CD4-positive, alpha-beta T cell (primary cell): ENCODE measurements at places on chromosomes 12 and 14. TPM values are rescaled to one million over a fixed set of nuclear protein-coding genes. Genes with fewer than 3 reads are reported as not detected.

- no peak overlapping the region for H3K27ac ChIP-seq
- no peak for DNase-seq
These were observed 21.3 kb downstream of the SETD1B start for GRCh38 chr12:121825041-121825523.

- no peak overlapping the region for H3K27ac ChIP-seq
- no peak overlapping the region for H3K4me3 ChIP-seq
- H3K27me3 ChIP-seq = peaks cover 74% of the 10 kb centered on the region
These were observed 612 bp upstream of the ZDHHC22 start for GRCh38 chr14:77142005-77142800.

DNA sequence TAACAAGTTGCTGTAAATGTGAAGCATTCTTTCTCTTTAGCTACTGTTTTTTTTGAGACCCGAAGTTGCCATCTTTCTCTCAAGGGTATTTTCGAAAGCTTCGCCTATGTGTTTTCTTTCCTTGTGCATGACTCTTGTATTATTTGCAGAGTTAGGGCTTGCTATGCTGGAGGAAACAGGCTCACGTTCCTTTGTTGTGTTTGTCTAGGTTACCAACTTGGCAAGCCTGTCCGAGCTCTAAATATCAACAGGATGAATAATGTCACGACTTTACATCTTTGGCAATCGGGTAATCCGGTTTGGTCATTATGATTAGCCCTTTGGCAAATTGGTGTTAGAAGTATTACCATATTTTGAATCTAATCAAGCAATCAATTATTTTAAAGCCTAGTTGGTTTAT, 15.9 kb upstream of the ATP6V0A2 start:
- H3K27ac ChIP-seq = no peak overlapping the region
- no peak overlapping the region for H3K4me3 ChIP-seq
- H3K27me3 ChIP-seq = no peaks in the 10 kb centered on the region
- H3K36me3 ChIP-seq = peaks cover 3% of the 10 kb centered on the region

GRCh38 chr12:115975411-115975810, 302.1 kb downstream of the MED13L start:
- no peaks in the 10 kb centered on the region for H3K4me1 ChIP-seq
- DNase-seq = no peak
- peaks cover 69% of the 10 kb centered on the region for H3K36me3 ChIP-seq
- no peak overlapping the region for H3K27ac ChIP-seq
- H3K4me3 ChIP-seq = no peak overlapping the region
- no peaks in the 10 kb centered on the region for H3K27me3 ChIP-seq

DNA sequence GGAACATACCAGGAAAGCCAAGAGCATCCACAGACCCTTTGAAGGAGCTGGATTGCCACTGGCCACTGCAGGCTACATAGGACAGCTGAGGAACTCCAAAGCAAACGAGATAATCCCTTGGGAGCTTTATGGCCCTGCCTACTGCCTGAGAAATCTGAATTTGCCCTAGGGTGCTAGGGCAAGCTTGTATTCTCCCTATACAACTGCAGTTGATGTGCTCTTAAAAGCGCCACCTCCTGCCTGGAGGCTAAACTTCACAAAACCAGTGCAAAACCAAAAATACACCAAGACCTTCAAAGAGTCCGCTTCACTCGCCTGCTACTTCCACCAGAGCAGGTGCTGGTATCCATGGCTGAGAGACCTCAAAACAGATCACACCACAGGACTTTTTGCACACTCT, 99.6 kb upstream of the KRR1 start:
- H3K36me3 ChIP-seq = no peaks in the 10 kb centered on the region
- no peak overlapping the region for H3K4me3 ChIP-seq
- no peak overlapping the region for H3K27ac ChIP-seq
- DNase-seq = no peak

GRCh38 chr12:84594157-84594556, 318.4 kb downstream of the SLC6A15 start:
- H3K36me3 ChIP-seq = no peaks in the 10 kb centered on the region
- no peak for DNase-seq
- no peaks in the 10 kb centered on the region for H3K4me1 ChIP-seq
- H3K27me3 ChIP-seq = no peaks in the 10 kb centered on the region
- H3K27ac ChIP-seq = no peak overlapping the region

- H3K27me3 ChIP-seq = no peaks in the 10 kb centered on the region
- no peak overlapping the region for H3K27ac ChIP-seq
- no peaks in the 10 kb centered on the region for H3K36me3 ChIP-seq
- H3K4me3 ChIP-seq = no peak overlapping the region
- H3K4me1 ChIP-seq = peaks cover 8% of the 10 kb centered on the region
- no peak for DNase-seq
These were observed 139.0 kb downstream of the SMOC1 start for GRCh38 chr14:70018230-70018629.

DNA sequence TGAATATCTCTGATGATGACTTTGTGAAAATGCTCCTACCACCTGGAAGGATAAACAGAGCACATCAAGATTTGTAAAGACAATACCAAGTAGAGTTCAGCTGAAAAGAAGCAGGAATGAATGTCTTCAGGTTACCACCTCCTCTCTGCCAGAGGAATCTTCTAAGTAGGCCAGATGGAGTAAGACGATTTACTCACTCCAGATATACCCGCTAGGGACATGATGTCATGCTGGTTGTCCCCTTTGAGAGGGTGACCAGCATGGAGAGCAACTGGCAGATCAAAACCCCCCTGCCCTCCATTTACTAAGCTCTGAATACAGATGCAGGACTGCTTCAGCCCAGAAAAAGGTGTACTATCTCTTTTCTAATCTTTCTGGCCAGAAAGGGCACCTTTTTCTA, 39.3 kb upstream of the HSPB8 start:
- no peaks in the 10 kb centered on the region for H3K27me3 ChIP-seq
- no peak overlapping the region for H3K27ac ChIP-seq
- no peak overlapping the region for H3K4me3 ChIP-seq
- DNase-seq = no peak

- H3K4me3 ChIP-seq = no peak overlapping the region
- peaks cover 7% of the 10 kb centered on the region for H3K4me1 ChIP-seq
- no peaks in the 10 kb centered on the region for H3K36me3 ChIP-seq
- H3K27me3 ChIP-seq = no peaks in the 10 kb centered on the region
These were observed 1.9 kb downstream of the RAD51AP1 start for GRCh38 chr12:4540638-4541037.

GRCh38 chr14:74349757-74350156, 1.5 kb downstream of the VRTN start:
- DNase-seq = no peak
- H3K27ac ChIP-seq = no peak overlapping the region
- no peak overlapping the region for H3K4me3 ChIP-seq
- H3K36me3 ChIP-seq = no peaks in the 10 kb centered on the region

GRCh38 chr12:123937707-123938591, 34.7 kb downstream of the CCDC92 start:
- no peaks in the 10 kb centered on the region for H3K27me3 ChIP-seq
- H3K4me3 ChIP-seq = peak overlapping the region; percentile 46
- peaks cover 30% of the 10 kb centered on the region for H3K4me1 ChIP-seq
- peak; percentile 70 for DNase-seq
- peaks cover 17% of the 10 kb centered on the region for H3K36me3 ChIP-seq

DNA sequence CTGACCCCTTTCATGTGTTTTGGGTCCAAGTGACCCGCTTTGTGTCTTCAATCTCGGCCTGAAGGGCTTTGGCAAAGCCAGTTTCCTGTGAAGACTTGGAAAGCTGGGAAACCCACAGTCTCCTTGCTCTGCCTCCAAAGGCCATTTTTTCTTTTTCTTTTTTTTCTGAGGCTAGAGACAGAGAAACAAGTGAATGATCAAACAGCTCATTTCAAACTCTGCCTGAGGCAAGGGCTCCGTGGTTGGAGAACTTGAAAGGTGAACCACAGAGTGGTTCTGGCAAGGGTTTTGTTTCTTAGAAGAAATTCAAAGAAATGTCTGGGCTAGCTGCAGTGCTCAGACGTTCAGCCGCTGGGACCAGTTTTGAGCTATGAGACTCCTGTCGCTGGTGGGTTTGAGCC, 62.7 kb downstream of the ERH start:
- no peak for DNase-seq
- H3K4me3 ChIP-seq = no peak overlapping the region
- no peak overlapping the region for H3K27ac ChIP-seq
- H3K27me3 ChIP-seq = peaks cover 6% of the 10 kb centered on the region
- no peaks in the 10 kb centered on the region for H3K4me1 ChIP-seq

DNA sequence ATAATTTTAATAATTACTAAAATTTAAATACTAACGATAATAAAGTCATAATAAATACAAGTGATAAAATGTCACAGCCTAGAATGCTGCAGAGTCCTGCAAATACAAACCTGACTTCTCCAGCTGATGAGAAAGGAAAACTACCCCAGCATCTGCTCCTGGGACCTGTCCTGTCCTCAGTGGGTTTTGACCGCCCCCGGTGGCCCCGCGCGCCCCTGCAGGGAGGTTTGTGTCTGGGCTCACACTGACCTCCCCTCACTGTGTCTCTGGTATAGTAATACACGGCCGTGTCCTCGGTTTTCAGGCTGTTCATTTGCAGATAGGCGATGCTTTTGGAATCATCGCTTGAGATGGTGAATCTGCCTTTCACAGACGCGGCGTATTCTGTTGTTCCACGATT, 1139.4 kb downstream of the TMEM121 start:
- H3K4me1 ChIP-seq = no peaks in the 10 kb centered on the region
- H3K4me3 ChIP-seq = no peak overlapping the region
- no peaks in the 10 kb centered on the region for H3K36me3 ChIP-seq
- no peaks in the 10 kb centered on the region for H3K27me3 ChIP-seq
- DNase-seq = peak; percentile 5
- H3K27ac ChIP-seq = no peak overlapping the region

- no peaks in the 10 kb centered on the region for H3K36me3 ChIP-seq
- no peak overlapping the region for H3K4me3 ChIP-seq
- H3K27me3 ChIP-seq = no peaks in the 10 kb centered on the region
- no peak for DNase-seq
- H3K4me1 ChIP-seq = no peaks in the 10 kb centered on the region
These were observed 792.5 kb downstream of the DIO2 start for GRCh38 chr14:79418649-79419415.

DNA sequence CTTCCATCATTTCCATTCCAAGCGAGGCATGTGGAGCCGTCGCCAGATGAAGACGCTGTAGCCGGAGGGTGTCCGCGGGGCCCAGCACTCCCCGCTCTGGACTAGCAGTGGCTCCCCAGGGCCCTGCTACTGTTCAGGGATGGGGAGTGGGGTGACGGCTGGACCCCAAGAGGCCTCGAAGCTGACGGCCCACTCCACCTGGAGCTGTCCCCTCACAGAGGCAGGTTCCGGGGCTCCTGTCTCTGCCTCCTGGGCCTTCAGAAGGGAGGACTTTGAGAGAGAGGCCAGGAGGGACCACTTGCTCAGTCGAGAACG, 101.6 kb downstream of the B4GALNT3 start:
- H3K4me3 ChIP-seq = no peak overlapping the region
- H3K27ac ChIP-seq = no peak overlapping the region
- no peaks in the 10 kb centered on the region for H3K27me3 ChIP-seq
- H3K36me3 ChIP-seq = peaks cover 16% of the 10 kb centered on the region
- no peak for DNase-seq

- no peaks in the 10 kb centered on the region for H3K27me3 ChIP-seq
- no peak overlapping the region for H3K4me3 ChIP-seq
- DNase-seq = no peak
- peaks cover 27% of the 10 kb centered on the region for H3K4me1 ChIP-seq
- no peaks in the 10 kb centered on the region for H3K36me3 ChIP-seq
These were observed 111.4 kb upstream of the SFSWAP start for GRCh38 chr12:131599190-131600159.

DNA sequence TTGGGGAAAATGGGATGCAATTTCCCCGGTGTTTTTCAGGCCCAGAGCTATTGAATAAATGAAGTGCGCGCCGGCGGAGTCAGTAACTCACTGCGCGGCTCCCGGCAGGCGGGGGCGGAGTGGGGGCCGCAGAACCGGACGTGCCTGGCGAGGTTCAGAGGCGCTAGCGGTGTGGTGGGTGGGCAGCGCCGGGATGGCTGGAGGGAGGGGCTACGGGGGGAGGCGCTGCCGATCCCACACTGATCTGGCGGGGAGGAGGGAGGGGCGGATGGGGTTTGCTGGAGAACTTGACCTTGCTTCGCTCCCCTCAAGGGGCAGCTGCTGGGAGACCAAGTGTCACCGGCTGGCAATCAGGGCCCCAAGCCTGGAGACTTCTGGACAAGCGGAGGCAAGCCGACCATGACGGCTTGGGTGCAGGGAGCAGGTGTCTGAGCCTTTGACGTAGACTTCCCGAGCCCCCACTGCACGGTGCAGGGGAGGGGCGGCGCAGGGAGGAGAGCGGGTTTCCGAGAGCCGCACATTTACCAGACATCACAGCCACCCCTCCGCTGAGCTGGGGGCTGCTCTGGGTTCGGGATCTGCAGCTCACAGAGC, 174.1 kb upstream of the RTL1 start:
- H3K4me3 ChIP-seq = no peak overlapping the region
- no peak for DNase-seq
- no peaks in the 10 kb centered on the region for H3K4me1 ChIP-seq
- H3K27ac ChIP-seq = no peak overlapping the region
- no peaks in the 10 kb centered on the region for H3K36me3 ChIP-seq
- peaks cover 54% of the 10 kb centered on the region for H3K27me3 ChIP-seq

DNA sequence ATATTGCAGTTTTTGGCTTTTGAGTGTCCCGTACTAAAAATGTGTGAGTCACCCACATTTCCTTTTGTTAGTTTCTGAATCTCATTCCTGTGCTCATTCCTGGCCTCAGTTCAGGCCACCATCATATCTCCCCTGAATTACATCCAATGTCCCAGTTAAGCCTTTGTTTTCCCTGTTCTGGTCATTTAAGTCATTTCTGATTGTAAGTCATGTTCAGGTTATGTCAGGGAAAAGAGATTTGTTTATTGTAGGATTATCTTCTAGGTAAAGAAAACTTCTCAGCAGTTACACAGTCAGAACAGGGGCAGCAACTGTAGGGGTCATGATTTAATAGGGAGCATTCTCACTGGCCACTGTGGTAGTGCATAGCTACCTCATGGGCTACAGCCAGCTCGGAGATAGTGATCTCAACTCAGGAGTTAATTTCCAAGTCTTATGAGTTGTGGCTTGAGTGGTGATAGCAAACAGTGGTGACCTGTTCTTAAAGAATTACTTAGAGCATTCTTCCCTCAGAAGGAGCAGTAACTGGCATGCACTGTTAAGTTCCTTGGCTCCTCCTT, 6.7 kb downstream of the DDX47 start:
- H3K27me3 ChIP-seq = no peaks in the 10 kb centered on the region
- no peak overlapping the region for H3K4me3 ChIP-seq
- peaks cover 8% of the 10 kb centered on the region for H3K4me1 ChIP-seq

GRCh38 chr14:103022002-103022684, 35.2 kb downstream of the CDC42BPB start:
- H3K27me3 ChIP-seq = peaks cover 2% of the 10 kb centered on the region
- DNase-seq = no peak
- no peaks in the 10 kb centered on the region for H3K36me3 ChIP-seq
- H3K4me3 ChIP-seq = peak overlapping the region; percentile 16
- no peak overlapping the region for H3K27ac ChIP-seq

The STXBP6 gene
- total RNA-seq = not detected

The LRRIQ1 gene
- not detected for total RNA-seq

The RNASE7 gene
- not detected for total RNA-seq

The RTL1 gene
- not detected for total RNA-seq

The SMOC1 gene
- total RNA-seq = not detected
